Mononuclear cell (primary cell): ENCODE measurements at places on chromosomes 1 and 21. TPM values are rescaled to one million over a fixed set of nuclear protein-coding genes. Genes with fewer than 3 reads are reported as not detected.

The AUNIP gene
- total RNA-seq: 0.94 TPM

The SHISA4 gene
- 0.63 TPM for total RNA-seq

The MROH9 gene
- total RNA-seq: under 0.01 TPM

The APOBEC4 gene
- 0.10 TPM for total RNA-seq

The DYNLT5 gene
- total RNA-seq: 0.10 TPM

The BARHL2 gene
- total RNA-seq: not detected
